Left colon (tissue), 2 donors: ENCODE measurements at places on chromosomes 7 and 10.

- DNase-seq = no peak
Measured at GRCh38 chr7:121352323-121352722, 23.5 kb downstream of the WNT16 start.

- DNase-seq = no peak
Measured at GRCh38 chr7:36929791-36930190, 205.5 kb upstream of the AOAH start.

DNA sequence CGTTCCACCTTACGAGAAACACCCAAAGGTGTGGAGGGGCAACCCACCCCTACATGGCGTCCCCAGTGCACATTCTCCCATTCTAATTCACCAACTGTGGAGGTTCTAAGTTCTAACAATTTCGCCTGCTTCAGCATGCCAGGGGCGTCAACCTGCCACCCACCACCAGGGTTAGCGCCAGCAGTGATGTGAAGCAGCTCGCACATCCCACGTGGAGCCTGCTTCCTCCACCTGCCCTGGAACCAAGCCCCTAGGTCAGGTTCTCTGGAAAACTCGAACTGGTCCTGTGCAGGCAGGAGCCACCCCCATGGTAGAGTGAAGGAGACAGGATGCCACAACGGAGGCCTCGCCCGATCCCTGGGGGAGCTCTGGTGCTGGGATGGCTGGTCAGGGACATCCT lies 33.3 kb upstream of the FXYD4 start:
- DNase-seq = no peak

DNA sequence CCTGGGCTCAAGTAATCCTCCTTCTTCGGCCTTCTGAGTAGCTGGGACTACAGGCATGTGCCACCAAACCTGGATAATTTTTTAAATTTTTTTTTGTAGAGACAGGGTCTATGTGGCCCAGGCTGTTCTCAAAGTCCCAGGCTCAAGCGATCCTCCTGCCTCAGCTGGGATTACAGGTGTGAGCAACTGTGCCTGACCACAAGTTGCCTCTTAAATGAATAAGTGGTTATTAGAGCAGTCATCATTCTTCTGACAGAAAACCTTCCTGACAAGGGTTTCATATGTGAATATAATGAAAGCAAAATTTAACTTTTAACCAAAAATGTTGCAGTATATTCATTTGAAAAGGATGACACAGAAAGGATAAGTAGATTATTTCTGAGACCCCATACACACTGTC lies 532.5 kb downstream of the GRM8 start:
- DNase-seq = no peak

DNA sequence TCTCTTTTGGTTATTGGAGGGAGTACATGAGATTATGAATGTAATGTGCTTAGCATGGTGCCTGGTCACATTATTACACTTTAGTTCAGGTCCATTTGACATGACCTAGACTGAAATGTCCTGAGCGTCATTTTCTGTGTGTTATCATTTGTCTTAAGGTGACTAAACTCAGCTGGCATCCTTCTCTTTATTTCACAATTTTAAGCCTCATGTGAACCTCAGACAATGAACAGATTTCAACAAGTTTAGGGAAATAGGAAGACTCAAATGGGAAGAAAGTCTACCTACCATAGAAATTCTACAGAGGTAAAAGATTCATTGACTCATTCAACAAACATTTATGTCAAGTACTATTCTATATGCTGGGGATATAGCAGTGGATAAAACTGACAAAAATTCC lies 70.2 kb upstream of the EXOC6 start:
- no peak for DNase-seq

DNA sequence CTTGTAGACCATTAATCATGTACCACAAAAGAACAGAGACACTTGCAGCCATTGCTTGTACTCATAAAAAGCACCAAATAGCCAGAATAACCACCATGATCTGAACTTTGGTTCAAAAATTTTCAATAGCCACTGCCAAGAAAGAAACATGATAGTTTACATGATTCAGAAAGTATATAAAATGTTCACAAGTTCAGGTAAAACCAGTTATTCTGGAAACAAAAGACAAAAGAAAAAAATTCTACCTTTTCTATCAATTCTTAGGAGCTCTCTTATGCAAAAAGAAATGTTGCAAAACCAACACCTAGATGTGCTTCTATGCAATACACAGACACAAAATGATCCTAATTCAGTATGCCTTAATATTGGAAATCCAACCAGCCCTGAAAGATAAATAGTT lies 108.7 kb downstream of the PCLO start:
- no peak for DNase-seq

GRCh38 chr10:62817121-62817765 lies 1.1 kb upstream of the EGR2 start:
- peak; percentile 46 for DNase-seq
